ENCODE measurements at places on chromosomes 11 and 22.

GRCh38 chr22:27391092-27391770 is 410.3 kb downstream of the MN1 start:
- no peak for DNase-seq

DNA sequence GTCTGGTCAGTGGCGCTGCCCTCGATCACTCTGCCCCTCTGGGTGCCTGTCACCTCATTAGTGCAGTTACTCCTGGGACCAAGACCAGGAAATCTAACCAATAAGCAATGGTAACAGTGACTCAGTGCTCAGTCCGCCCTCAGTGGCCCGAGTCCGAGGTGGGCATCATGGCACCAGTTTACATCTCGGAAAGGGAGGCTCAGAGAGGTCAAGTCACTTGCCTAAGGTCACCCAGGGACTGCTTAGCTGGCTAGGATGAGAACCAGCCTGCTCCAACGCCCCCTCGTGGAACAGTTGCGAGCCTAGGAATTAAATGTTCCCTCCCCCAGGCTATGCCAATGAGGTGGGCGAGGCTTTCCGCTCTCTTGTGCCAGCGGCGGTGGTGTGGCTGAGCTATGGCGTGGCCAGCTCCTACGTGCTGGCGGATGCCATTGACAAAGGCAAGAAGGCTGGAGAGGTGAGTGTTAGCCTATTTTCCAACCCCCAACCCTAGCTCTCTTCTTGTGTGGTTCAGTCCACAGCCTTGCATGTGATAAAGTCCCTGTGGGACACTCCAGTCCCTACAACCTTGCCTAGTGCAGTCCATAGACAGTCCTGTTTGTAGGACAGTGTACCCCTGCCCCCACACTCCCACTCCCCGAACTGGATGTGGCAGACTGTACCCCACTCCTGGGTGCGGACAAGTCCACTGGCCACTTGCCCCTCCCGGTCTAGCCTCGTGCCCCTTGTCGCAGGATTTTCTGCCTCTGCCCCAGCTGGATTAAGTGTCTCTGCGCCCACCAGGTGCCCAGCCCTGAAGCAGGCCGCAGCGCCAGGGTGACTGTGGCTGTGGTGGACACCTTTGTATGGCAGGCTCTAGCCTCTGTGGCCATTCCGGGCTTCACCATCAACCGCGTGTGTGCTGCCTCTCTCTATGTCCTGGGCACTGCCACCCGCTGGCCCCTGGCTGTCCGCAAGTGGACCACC is 1.1 kb downstream of the MTFP1 start:
- peak; percentile 91 for DNase-seq

GRCh38 chr22:33561149-33561807 is 359.0 kb downstream of the LARGE1 start:
- DNase-seq = no peak

- no peak for DNase-seq
Measured at GRCh38 chr11:110445437-110445836, 15.7 kb downstream of the FDX1 start.

All from inflammatory macrophage (primary cell).